ENCODE measurements at places on chromosomes 5 and 9.

DNA sequence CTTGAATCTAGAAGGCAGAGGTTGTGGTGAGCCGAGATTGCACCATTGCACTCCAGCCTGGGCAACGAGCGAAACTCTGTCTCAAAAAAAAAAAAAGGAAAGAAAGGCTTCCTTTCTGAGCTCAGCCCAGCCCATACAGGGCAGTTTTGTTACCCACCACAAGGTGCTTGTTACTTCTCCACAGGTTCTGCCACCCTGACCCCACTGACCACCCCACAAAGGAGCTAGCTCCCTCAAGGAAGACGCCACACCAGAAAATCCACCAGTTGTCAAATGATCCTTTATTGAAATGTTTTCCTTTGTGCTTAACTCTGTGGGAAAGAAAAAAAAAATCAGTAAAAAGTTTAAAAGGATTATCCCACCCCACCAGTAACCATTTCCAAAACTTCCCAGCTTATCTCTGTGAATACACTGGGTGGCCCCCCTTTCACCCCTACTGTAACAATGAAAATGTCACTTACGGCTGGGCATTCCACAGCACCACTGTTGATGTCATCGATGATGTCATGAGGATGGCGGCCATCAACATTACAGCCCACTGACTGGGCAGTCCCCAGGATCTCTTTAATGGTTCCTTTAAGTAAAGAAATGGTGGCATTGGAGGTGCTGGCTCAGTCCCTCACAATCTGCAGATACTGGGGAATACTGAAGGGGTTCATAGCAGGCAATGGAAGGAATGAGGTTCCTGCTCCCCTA, 3.6 kb downstream of the RPL12 start:
- DNase-seq = no peak

- no peak for DNase-seq
Observed at GRCh38 chr9:69427286-69427685, 102.3 kb downstream of the ENTREP1 start.

DNA sequence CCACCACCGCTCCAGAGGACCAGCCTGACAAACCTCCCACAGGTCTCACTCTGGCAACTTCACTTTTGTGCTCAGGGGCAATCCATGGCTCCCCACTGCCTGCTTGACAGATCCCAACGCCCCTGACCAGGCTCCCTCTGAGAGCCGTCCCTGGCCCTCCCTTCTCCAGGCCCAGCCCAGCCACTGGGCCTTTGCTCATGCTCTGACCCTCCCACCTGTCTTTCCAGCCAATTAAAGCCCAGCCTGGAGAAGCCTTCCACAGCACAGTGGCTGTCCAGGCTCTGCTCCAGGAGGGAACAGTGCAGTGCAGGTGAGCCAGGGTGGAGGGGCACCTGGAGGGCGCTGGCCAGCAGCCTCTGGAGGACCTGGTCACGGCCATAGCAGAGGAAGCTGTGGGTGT, 3.3 kb downstream of the ENTPD2 start:
- DNase-seq = no peak

GRCh38 chr5:150082889-150083288, 3.5 kb downstream of the CSF1R start:
- DNase-seq = no peak

DNA sequence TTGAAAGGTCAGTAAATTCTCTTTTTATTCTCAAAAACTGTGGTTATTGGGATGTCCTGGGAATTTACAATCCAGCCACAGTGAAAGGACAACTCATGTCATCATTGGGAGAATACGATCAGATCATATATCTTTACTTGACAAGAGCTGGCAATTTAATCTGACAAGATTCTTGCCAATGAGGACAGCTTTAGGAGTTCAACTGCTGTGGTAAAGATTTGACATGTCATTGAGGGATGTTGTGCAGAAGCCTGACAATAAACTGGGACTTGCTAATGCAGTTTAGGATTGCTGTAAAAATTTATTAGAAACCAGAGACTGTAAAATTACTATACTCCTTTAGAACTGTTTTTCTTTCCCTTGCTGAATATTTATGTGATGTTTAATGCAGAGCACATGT, 1131.0 kb downstream of the MAT2B start:
- DNase-seq = no peak

- DNase-seq = no peak
Observed at GRCh38 chr5:172063463-172064235, 57.2 kb upstream of the FBXW11 start.

DNA sequence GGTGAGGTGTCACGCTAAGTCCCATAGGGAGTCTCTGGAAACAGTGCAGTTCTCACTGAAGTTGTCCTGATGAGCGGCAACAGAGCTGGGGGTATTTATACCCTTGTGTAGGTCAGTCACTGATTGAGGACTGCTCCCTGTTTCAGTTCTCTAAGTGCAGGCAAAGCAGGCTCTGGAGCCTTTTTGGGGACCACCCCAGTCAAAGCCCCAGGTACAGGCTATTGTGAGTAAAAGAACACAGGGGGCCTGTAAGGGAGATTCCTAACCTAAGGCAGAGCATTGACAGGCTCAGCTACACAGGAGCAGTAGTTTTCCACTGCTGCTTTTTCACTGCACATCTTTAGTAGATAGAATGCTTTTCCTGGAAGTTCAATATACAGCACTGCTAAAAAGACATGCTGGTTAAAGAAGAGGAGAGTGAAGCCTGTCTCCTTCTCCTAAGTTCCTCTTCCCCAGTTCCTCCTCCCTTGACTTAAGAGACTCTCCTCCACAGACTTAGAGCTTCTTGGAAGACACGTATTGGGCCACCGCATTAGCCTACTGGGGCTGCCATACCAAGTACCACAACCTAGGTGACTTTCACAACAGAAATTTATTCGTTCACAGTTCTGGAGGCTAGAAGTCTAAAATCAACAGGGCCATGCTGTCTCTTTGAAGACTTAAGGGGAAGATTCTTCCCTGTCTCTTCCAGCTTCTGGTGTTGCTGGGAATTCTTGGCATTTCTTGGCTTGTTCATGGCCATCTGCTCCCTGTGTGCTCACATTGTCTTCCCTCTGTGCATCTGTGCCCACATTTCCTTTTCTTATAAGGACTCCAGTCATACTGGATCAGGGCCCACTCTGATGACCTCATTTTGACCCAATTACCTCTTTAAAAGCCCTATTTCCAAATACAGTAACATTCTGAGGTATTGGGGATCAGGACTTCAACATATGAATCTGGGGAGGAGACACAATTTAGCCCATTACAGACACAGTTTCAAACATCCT, 221.0 kb downstream of the ESM1 start:
- no peak for DNase-seq

DNA sequence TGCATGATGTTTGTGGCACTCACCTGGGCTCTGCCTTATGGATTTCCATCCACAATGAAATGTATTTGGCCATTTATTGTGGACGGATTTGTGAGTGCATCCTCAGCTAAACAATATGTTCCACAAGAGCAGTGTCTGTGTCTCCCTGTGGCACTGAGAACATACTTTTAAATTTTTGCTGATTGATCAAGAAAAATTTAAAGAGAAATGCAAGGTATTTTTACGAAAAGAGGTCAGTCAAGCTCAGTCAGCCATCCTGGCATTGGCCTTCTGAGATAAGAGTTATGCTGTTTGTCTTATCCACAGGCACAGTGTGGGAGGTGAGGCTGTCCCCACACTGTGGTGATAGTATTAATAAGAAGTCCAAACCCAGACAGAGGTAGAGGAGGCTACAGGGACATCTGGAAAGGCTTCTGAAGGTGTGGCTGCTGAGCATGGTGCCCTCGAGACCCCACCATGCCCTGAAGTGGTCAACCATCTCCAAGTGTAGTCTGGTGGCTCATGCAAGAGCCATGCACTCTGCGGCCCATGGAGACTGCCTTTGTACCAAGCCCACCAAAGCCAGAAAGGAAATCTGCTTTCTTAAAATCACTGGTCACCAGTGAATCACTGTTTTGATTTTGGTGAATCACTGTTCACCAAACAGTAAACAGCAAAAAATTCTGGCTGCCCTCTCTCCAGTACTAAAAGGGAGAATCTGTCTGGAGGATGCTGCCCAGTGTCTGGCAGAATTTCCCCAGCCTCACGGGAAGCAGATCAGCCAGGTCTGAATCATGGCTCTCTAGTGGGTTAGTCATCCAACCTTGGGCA, 28.8 kb downstream of the SPOCK1 start:
- no peak for DNase-seq

GRCh38 chr9:15372455-15372854, 50.2 kb upstream of the SNAPC3 start:
- DNase-seq = no peak

GRCh38 chr9:110912419-110913291, 125.6 kb downstream of the LPAR1 start:
- DNase-seq = no peak

All from NCI-H2227 treated with DMSO at 0.1 percent for 48 hours (cell line).